Daoy (cell line): ENCODE measurements at places on chromosomes 6 and 20. TPM values are rescaled to one million over a fixed set of nuclear protein-coding genes. Genes with fewer than 3 reads are reported as not detected.

IP6K3 gene
- not detected in 2 replicates for total RNA-seq

SLC32A1 gene
- not detected in 2 replicates for total RNA-seq

TMEM244 gene
- 2.7 TPM in 1 of 2 replicates, not detected in the other for total RNA-seq

NFATC2 gene
- total RNA-seq: 0.18 and 0.40 TPM in 2 replicates

DYNLT2 gene
- 1.8 and 2.3 TPM in 2 replicates for total RNA-seq

PAX1 gene
- total RNA-seq: under 0.01 and 0.12 TPM in 2 replicates

NTSR1 gene
- total RNA-seq: 0.17 TPM in 1 of 2 replicates, not detected in the other

THBD gene
- total RNA-seq: 5.1 and 5.4 TPM in 2 replicates

NOTCH4 gene
- total RNA-seq: 2.3 and 3.2 TPM in 2 replicates

GATA5 gene
- total RNA-seq: not detected in 2 replicates

C20orf141 gene
- not detected in 2 replicates for total RNA-seq
